Lower lobe of right lung (tissue), 2 donors: ENCODE measurements at places on chromosomes 2 and 18. TPM values are rescaled to one million over a fixed set of nuclear protein-coding genes. Genes with fewer than 3 reads are reported as not detected.

OSR1 gene
- total RNA-seq = 15.5 TPM

CHRND gene
- not detected for total RNA-seq

TNFAIP6 gene
- total RNA-seq = 2.1 TPM

TLX2 gene
- not detected for total RNA-seq

DNAH7 gene
- 9.2 TPM for total RNA-seq

IL36B gene
- total RNA-seq = not detected

KLHL14 gene
- total RNA-seq = 0.24 TPM

LHCGR gene
- 0.30 TPM for total RNA-seq

RIT2 gene
- not detected for total RNA-seq

RAPH1 gene
- total RNA-seq = 63.8 TPM

PSTPIP2 gene
- total RNA-seq = 11.5 TPM

GRCh38 chr2:56297671-56298070, 113.9 kb downstream of the CCDC85A start:
- DNase-seq = no peak

DNA sequence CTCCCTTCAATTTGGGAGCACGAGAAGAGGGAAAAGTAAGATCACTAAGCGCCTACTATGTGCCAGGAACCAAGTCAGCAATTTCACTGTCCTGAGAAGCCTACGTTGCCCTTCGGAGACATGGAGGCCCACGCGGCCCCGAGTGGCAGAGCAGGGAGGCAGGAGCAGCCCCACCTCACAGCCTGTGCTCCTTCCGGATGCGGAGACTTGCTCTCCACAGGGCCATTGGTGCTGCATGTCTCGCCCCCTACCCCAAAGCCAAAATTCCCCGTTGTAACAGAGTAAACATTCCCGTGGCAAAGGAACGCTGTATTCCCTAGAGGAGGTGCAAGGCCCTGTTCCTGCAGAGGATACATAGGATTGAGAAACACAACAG, 4.5 kb downstream of the SLC14A2 start:
- DNase-seq = no peak

DNA sequence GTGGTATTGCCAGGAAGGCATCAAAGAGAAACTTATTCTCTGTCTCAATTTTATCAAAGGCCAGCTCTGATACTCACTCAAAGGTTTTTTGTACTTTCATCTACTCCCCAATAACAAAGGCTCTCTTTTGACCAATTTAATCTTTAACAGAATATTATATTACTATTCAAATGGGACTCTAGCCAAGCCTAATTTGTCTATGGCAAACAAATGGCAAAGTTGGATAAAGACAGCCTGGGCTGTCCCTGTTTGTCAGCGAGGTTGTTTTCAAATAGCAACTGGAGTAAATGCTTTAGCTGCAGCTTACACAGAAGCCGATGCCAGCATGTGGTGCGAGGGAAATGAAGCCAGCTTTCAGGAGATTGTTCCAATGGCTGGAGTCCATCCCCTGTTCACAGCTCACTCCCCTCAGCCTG, 80.1 kb upstream of the CTNNA2 start:
- no peak for DNase-seq

- no peak for DNase-seq
Measured at GRCh38 chr18:3442919-3443318, 7.1 kb upstream of the TGIF1 start.

DNA sequence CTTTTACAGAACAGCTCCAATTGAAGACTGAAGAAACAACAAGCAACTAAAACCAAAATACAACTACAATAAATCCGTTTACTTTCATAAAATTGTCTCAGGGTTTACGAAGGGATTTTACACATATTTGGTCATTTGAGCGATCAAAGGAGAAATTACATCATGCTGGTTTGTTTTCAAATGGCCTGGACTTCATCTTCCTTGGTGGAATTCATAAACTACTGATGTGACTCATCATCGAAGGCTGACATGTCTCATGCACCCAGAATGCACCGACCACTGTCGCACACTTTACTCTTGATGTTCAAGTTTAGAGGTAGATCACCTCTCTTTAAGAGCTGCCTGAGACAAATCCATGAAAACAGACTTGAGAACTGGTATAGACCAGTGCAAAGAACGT, 25.6 kb upstream of the PMAIP1 start:
- DNase-seq = no peak

DNA sequence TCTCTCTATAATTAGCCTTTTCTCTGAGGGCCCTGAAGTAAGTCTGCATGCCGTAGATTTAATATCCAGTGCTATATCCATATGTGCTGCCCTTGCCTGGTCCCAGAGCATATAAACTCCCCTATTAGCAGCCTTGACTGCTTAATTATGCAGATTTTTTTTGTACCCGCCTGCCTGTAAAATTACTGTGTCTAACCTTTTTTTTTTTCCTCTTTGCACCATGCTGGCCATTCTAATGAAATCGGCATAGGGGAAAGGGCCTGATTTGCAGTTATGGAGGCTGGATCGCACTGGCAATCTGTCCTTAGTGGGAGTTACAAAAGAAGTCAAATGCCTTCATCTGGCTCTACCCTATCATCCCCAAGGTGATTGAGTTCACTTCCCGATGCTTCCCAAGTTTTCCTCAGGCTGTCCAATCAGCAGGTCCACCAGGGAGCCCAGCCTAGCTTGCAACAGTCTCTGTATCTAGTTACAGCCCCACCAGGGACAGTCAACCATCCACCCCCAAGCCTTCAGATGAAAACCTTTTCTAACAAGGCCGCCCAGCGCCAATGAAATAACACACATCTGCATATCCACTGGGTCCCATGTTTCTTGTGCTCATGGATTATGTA, 239.0 kb downstream of the ZNF521 start:
- no peak for DNase-seq

DNA sequence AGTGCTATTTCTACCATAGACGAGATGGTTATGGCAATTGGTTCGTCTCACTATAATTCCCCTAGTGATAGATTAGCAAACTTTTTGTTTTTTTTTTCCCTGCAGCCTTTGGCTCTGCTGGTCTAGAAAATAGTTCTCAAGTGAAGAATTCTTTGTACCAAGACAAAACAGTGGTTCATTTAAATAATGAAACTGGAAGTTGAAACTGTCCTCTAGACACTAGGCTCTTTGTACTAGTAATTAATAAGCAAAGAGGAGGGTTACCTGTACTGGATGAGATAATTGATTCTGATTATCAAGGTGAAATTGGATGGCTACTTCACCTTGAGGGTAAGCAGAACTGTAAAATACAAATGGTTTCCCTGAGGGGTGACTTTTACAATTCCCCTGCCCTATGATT, 156.9 kb upstream of the DCC start:
- DNase-seq = no peak

DNA sequence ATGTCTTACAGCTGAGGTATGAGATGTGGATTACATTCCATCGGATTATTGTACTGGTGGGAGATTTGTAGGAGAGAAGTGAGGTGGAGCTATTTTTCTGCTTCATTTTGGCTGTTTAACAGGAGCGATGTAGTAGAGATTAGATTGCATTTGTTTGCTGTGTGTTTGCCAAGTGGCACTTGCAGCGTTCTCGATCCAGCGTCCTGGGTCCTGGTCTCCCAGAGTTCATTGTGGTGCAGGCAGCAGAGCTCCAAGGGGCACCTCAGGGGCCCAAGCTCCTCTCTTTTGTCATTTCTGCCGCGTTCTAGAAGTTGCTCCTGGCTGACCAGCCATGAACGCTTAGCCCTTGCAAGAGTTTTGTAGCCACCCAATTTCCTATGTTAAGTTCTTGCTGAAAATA, 210.1 kb upstream of the APCDD1 start:
- no peak for DNase-seq

- DNase-seq = no peak
Measured at GRCh38 chr18:64539847-64540246, 391.0 kb upstream of the LINC00305 start.

GRCh38 chr2:102137138-102137537, 5.4 kb upstream of the IL1R1 start:
- no peak for DNase-seq

- DNase-seq = no peak
Measured at GRCh38 chr2:107809835-107810234, 16.9 kb upstream of the RGPD4 start.

DNA sequence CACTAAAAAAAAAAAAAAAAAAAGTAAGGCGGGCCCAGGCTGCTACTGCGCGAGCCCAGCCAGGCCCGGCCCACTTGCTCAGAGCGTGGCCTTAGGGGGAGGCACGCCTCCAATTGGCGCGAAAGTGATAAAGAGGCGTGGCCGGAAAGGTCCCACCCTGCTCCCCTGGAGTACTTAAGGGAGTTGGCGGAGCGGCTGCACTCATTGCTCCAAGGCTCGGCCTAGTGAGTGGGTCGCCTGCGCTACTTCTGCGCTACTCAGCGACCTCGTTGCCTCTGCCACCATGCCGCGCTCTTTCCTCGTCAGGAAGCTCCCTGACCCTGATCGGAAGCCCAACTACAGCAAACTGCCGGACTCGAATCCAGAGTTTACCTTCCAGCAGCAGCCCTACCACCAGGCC, 36.9 kb downstream of the UNC80 start:
- DNase-seq = no peak
